Suppressor macrophage treated with lipopolysaccharide for 4 hours (primary cell): ENCODE measurements at places on chromosomes 5 and 9.

DNA sequence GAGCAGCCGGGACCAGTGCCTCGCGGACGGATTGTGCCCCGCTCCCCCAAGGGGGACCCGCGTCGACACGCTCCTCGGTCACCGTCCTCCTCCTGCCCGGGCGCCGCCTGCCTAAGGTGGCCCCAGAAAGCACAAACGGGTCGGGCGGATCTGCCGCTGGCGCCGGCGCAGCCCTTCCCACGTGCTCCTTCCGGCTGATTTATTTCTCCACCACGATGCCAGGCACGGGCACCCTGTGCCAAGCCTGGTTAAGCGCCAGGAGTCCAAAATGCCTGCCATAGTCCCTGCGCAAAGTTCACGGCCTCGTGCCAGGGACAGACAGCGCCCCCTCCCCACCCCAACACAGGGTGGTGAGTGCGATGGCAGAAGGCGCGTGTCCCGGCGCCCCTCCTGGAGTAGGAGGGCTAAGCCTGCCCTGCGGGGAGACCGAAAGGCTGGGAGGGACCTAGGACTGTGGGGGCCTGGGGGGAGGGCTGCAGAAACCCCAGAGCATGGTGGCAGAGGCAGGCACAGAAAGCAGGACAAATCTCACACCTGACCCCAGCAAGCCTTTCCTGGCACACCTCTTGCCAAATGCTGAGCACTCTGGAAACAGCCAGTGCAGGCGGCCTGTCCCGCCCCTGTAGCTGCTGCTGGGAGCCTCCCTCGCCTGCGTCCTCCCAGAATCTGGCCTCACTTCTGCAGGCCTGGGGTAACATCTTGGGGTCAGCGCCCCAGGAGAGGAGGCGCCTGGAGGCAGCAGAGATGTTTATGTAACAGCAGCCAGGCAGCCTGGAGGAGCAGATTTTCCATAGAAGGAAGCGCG is 1.1 kb upstream of the NOTCH1 start:
- DNase-seq = peak; percentile 47

DNA sequence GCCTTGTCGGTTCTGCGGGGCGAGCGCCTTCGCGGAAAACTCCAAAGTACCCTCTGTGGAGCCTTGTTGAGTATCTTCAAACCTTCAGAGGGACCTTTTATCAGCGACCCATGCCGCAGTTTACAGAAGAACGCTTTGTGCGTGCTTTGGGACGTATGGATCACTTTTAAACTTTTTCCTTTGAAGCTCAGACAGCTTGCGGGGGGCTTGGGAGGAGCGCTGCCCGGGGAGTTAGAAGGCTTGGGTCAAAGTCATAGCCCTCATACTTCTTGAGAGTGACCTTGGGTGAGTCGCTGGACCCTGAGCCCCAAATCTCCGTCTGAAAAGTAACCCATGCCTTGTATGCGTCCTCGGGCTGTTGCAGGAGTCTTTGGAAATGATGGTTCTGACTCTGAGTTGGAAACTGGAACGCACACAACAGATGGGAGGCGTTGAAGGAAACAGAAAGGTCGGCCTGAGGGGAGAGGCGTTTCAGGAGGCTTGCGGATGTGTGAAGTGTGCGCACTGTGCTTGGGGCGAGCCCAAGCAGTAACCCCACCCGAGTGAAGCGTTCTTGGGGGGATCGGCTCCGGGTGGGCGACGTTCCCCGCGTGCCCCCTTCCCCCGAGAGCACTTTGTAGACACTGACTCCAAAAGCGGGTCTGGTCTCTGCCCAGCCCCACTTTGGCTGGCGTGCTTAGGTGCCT is 661 bp upstream of the SLC25A51 start:
- DNase-seq = peak; percentile 19

- DNase-seq = no peak
Measured at GRCh38 chr9:86342269-86342668, 11.9 kb downstream of the TUT7 start.

- DNase-seq = peak; percentile 8
Measured at GRCh38 chr9:117644932-117645636, 59.1 kb upstream of the TLR4 start.

GRCh38 chr9:137816531-137817235 is 60.9 kb upstream of the CACNA1B start:
- no peak for DNase-seq

DNA sequence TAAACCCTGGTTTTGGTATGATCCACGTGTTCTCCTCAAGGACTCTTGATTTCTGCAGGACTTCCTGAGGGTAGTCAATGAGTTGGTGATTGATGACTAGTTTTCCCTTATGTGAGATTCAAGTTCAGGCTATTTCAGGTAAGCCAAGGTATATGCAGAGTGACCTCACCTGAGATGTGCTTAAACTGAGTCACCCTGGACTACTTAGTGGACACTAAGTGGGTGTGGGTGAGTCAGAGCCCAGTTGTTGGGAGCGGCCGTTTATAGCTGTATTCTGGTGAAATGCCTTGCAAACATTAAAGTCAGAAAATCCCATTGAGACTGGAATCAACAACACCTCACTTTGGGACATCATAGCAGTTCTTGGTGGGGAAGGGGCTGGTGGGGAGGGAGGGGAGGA is 62.9 kb downstream of the SLC28A3 start:
- no peak for DNase-seq

- DNase-seq = no peak
Measured at GRCh38 chr9:136525207-136525606, 20.6 kb downstream of the NOTCH1 start.
